ENCODE measurements at places on chromosomes 7 and 10. TPM values are rescaled to one million over a fixed set of nuclear protein-coding genes. Genes with fewer than 3 reads are reported as not detected.

TCAF2 gene
- 2.3 TPM for total RNA-seq

FZD1 gene
- total RNA-seq = 78.3 TPM

GNGT1 gene
- total RNA-seq = not detected

ADIRF gene
- 46.2 TPM for total RNA-seq

FUOM gene
- 27.2 TPM for total RNA-seq

TAS2R41 gene
- total RNA-seq = not detected

KCND2 gene
- total RNA-seq = 1.3 TPM

PNLIPRP2 gene
- not detected for total RNA-seq

AKR1C3 gene
- 25.2 TPM for total RNA-seq

TMEM229A gene
- 0.06 TPM for total RNA-seq

SLC13A4 gene
- not detected for total RNA-seq

SPDYE2B gene
- total RNA-seq = not detected

SLC35B4 gene
- total RNA-seq = 21.0 TPM

OR2A1 gene
- 0.29 TPM for total RNA-seq

NYAP1 gene
- 2.9 TPM for total RNA-seq

CDHR1 gene
- 0.23 TPM for total RNA-seq

TLX1 gene
- not detected for total RNA-seq

FASTK gene
- 64.4 TPM for total RNA-seq

SPDYE8 gene
- total RNA-seq = not detected

ZNF800 gene
- total RNA-seq = 17.1 TPM

WNT8B gene
- total RNA-seq = 0.29 TPM

TMEM209 gene
- total RNA-seq = 19.1 TPM

ASB4 gene
- 7.0 TPM for total RNA-seq

SVOPL gene
- total RNA-seq = 1.7 TPM

AKR1C8 gene
- 0.41 TPM for total RNA-seq

LIPK gene
- not detected for total RNA-seq
